ENCODE measurements at places on chromosomes 2 and 18.

DNA sequence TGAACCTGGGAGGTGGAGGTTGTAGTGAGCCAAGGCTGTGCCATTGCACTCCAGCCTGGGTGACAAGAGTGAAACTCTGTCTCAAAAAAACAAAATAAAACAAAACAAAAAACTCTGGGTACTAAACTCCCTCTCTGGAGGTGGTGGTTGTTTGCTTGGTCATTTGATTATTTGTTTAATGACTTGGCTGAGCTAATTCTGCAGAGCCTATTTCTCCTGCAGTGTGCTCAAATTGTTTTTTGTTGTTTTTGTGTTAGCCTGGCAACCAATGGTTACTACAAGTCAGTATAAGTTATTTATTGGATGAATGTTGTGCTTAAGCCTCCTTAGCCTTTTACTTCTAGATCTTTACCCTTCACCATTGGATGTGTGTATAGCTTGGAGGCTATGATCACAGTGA lies 387.5 kb downstream of the ADCYAP1 start:
- H3K27ac ChIP-seq: no peak overlapping the region
- peaks cover 2% of the 10 kb centered on the region for H3K4me1 ChIP-seq
- H3K27me3 ChIP-seq: no peaks in the 10 kb centered on the region
- H3K36me3 ChIP-seq: no peaks in the 10 kb centered on the region

GRCh38 chr2:230781130-230781797 lies 68.6 kb downstream of the CAB39 start:
- no peak for DNase-seq
- H3K4me3 ChIP-seq: no peak overlapping the region

DNA sequence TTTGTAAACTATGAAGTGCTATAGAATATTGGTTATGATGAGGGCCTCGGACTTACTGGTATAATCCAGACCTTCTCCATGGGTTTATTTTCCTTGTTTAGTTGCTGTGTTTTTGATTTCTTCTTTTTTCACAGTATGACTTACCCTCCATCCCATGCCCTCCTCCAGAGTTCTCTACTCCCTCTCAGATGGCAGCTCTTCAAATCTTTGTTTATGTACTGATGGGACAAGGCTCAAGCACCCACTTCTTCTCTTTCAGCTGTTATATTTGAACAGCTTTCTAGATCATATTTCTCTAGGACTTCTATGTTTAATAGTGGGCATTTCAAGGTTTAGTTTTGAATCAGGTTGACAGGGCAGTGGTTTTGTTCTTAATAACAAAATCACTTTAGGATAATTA lies 43.9 kb downstream of the CLIP4 start:
- DNase-seq: no peak
- H3K36me3 ChIP-seq: peaks cover 7% of the 10 kb centered on the region
- no peaks in the 10 kb centered on the region for H3K27me3 ChIP-seq
- no peaks in the 10 kb centered on the region for H3K4me1 ChIP-seq

- no peak overlapping the region for H3K4me3 ChIP-seq
- no peak for DNase-seq
- H3K36me3 ChIP-seq: no peaks in the 10 kb centered on the region
- peaks cover 43% of the 10 kb centered on the region for H3K27me3 ChIP-seq
- H3K27ac ChIP-seq: no peak overlapping the region
Measured at GRCh38 chr2:147485210-147485851, 359.5 kb upstream of the ACVR2A start.

GRCh38 chr2:36468463-36469105 lies 113.0 kb downstream of the CRIM1 start:
- no peak for DNase-seq
- peaks cover under 1% of the 10 kb centered on the region for H3K4me1 ChIP-seq

GRCh38 chr2:35819033-35819432 lies 536.5 kb upstream of the CRIM1 start:
- no peaks in the 10 kb centered on the region for H3K36me3 ChIP-seq
- no peak for DNase-seq
- peaks cover 32% of the 10 kb centered on the region for H3K27me3 ChIP-seq
- H3K4me3 ChIP-seq: no peak overlapping the region
- peaks cover 16% of the 10 kb centered on the region for H3K4me1 ChIP-seq

DNA sequence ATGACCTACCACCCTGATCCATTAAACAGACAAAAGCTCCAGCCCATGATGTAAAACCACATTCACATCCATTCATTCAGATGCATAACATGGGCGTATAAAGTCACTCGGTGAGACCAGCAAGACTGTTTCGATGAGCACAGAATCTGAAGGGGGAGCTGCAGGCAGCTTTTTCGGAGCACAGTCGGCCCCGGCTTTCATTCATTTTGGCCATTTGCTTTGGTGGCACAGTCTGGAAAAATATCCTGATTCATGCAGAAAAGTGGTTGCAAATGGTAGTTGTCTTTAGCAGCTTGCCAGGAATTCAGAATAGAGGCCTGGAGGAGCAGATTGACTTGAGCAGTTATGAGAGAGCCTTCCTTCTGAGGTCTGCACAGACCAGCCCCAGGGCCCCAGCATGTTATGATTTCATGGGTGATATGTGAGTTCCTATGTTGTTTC lies 11.2 kb downstream of the ARID5A start:
- no peaks in the 10 kb centered on the region for H3K27me3 ChIP-seq
- no peak overlapping the region for H3K4me3 ChIP-seq
- DNase-seq: no peak
- H3K4me1 ChIP-seq: no peaks in the 10 kb centered on the region
- peaks cover 8% of the 10 kb centered on the region for H3K36me3 ChIP-seq

GRCh38 chr2:200356321-200356720 lies 49.8 kb downstream of the SPATS2L start:
- H3K27ac ChIP-seq: no peak overlapping the region
- H3K4me3 ChIP-seq: no peak overlapping the region
- no peaks in the 10 kb centered on the region for H3K27me3 ChIP-seq
- no peak for DNase-seq

DNA sequence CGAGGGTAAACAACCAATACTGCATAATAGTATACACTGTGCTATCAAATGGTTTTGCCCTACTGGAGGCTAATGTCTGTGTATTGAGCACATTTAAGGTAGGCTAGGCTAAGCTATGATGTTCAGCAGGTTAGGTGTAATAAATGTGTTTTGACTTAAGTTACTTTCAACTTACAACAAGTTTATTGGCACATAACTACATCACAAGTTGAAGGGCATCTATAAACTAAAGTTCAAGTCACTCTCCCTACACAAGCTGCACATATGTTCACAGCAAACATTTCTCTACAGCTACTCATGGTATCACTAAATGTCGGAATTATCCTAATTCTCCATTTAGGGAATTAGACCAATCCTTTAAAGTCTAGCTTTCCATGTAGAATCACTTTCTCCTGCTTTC lies 11.4 kb downstream of the ARL5A start:
- H3K36me3 ChIP-seq: peaks cover 21% of the 10 kb centered on the region
- H3K4me3 ChIP-seq: no peak overlapping the region
- H3K4me1 ChIP-seq: peaks cover 10% of the 10 kb centered on the region
- no peak overlapping the region for H3K27ac ChIP-seq
- H3K27me3 ChIP-seq: no peaks in the 10 kb centered on the region

GRCh38 chr2:148362144-148362796 lies 282.3 kb upstream of the EPC2 start:
- H3K27me3 ChIP-seq: no peaks in the 10 kb centered on the region
- no peak for DNase-seq
- no peaks in the 10 kb centered on the region for H3K4me1 ChIP-seq

DNA sequence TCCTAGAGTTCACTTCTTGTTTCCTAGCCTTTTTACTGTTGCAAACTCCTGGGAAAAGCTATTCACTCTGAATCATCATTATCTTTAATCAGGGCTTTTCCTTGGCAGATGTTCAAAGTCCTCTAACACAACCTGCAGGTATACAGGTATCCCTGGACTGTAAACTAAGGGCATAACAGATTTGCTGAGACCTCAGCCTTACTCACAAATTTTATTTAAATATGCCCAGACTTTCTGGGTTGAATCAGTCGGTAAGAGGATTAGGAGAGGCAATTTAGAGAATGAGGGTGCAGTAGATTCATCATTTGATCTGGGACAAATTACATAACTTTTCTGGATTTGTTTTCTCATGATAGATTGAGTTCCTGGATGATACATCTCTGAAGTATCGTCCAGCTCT lies 217.8 kb upstream of the STON1 start:
- no peak overlapping the region for H3K4me3 ChIP-seq
- H3K27ac ChIP-seq: no peak overlapping the region
- H3K27me3 ChIP-seq: no peaks in the 10 kb centered on the region
- peaks cover 5% of the 10 kb centered on the region for H3K4me1 ChIP-seq

- no peak overlapping the region for H3K4me3 ChIP-seq
- no peak overlapping the region for H3K27ac ChIP-seq
- DNase-seq: no peak
- no peaks in the 10 kb centered on the region for H3K36me3 ChIP-seq
- H3K27me3 ChIP-seq: no peaks in the 10 kb centered on the region
Measured at GRCh38 chr2:68692511-68692910, 42.1 kb upstream of the ARHGAP25 start.

DNA sequence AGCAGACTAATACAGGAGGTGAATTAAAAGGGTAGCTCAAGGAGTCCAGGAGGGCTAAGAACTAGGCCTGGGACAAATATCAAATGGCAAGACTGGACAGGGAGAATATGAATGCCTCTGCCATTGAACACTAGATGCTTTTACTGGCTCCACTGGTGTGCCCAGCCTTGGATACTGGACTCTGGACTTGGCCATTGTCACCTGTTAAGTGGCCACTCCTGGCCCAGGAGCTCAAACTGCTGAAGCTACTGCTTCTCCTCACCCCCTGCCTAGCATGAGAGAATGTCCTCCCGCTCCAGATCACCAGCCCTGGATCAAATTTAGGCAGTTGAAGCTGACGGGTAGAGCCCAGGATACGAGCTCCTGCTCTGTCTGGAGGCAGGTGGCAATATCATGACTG lies 170.8 kb downstream of the DDX1 start:
- H3K27ac ChIP-seq: no peak overlapping the region
- H3K4me3 ChIP-seq: no peak overlapping the region
- no peak for DNase-seq
- peaks cover 60% of the 10 kb centered on the region for H3K27me3 ChIP-seq
- peaks cover 18% of the 10 kb centered on the region for H3K4me1 ChIP-seq

GRCh38 chr2:75431276-75431675 lies 129.5 kb downstream of the EVA1A start:
- H3K27me3 ChIP-seq: peaks cover 4% of the 10 kb centered on the region
- H3K27ac ChIP-seq: no peak overlapping the region
- no peak for DNase-seq
- H3K4me1 ChIP-seq: peaks cover 37% of the 10 kb centered on the region
- H3K36me3 ChIP-seq: no peaks in the 10 kb centered on the region
